ENCODE measurements at places on chromosomes 4 and X.

DNA sequence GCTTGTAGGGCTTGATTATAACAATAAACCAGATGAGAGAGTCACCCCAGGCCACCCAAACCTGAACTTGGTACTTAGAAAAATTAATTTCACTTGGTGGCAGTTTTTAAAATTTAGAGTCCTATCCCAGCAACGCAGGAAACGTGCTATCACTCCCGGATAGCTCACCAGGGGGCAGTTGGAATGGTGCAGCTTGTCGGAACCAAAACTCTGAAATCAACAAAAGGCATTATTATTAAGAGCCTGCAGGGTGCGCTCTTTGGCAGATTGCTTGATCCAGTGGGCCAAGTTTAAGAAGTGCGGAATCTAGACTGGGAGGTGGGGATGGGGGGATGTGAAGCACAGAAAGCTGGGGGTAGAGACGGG lies 2.4 kb downstream of the FRAS1 start:
- DNase-seq: peak; percentile 21

DNA sequence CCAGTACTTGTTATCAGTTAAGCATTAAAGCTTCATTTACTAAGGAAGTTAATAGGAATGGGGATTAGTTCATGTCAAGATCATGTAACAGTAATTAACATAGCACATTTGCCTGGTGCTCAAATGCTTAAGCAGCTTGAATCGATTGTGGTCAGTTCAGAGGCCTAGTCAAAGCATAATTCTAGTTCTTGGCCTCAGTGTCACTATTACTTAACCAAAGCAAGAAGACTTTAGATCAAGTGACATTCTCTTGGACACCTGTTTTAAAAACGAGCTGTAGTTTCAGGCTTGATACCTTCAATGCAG lies 115.2 kb upstream of the BMPR1B start:
- no peak for DNase-seq

DNA sequence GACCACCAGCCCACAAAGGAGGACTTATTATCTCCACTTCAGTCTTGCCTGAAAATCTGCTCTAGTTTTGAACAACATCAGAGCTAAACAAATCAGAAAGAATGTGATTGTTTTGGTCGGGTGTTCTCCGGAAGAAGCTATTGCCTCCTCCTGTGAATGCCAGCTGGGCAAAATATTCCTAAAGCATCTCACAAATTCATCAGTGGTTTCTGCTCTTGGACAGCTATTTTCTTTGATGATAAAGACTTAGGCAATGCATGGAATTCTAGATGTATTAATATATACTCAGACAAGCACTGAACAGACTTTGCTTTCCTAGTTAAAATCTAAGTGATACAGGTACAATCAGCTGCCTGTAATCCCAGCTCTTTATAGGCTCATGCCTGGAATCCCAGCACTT lies 71.8 kb downstream of the ASMT start:
- no peak for DNase-seq

- peak; percentile 54 for DNase-seq
These were observed 68.2 kb downstream of the ARHGAP10 start for GRCh38 chr4:147799986-147800555.

- no peak for DNase-seq
These were observed 12.9 kb downstream of the HHIP start for GRCh38 chr4:144658903-144659302.

GRCh38 chrX:19750028-19750782 lies 137.2 kb downstream of the SH3KBP1 start:
- DNase-seq: no peak

GRCh38 chrX:9903146-9903545 lies 64.0 kb upstream of the CLDN34 start:
- DNase-seq: no peak

GRCh38 chr4:178453057-178453456 lies 1010.8 kb upstream of the AGA start:
- DNase-seq: no peak

DNA sequence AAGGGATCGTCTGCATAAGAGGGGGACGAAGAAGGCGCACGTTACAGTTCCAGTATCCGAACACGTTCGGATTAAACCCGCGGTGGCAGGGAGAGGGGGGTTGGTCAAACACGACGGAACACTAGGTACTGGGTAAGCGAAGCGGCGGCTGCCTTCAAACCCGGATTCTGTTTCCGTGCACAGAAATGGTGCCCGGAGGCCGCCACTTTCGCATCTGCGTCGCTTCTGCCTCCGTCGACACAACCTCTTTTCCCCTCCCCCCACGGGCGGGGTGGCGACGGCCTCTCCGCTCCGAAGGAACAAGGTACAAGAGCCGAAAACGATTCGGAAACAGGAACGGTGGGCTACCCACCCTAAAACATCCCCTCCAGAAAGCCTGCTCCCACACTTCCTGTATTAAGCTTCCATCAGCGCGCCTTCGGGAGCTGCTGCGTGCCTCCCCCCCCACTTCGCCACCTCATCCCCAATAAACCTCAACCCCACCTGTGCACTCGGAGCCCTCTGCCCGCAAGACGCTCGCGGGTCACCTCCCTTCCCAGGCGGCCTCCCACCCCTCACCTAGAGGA lies 667 bp downstream of the G3BP2 start:
- peak; percentile 86 for DNase-seq

DNA sequence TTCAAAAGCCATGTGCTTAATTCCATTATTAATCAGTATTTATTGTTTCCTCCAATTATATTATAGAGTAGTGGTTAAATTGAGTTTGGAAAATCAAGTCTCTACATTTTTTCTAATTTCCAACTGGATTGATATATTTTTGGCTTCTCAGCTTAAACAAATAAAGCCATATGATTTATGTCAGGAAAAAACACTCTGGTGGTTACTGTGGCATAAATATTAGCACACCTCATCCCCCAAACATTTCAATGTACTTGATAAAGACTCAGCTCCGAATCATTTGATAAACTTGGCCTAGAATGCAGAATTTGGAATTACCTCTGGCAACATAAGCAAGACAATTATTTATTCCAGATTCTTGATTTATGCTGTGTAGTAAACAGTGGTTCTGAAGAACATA lies 2313.8 kb downstream of the ARAP2 start:
- DNase-seq: no peak

- DNase-seq: no peak
These were observed 600.7 kb downstream of the CCSER1 start for GRCh38 chr4:90727938-90728337.

DNA sequence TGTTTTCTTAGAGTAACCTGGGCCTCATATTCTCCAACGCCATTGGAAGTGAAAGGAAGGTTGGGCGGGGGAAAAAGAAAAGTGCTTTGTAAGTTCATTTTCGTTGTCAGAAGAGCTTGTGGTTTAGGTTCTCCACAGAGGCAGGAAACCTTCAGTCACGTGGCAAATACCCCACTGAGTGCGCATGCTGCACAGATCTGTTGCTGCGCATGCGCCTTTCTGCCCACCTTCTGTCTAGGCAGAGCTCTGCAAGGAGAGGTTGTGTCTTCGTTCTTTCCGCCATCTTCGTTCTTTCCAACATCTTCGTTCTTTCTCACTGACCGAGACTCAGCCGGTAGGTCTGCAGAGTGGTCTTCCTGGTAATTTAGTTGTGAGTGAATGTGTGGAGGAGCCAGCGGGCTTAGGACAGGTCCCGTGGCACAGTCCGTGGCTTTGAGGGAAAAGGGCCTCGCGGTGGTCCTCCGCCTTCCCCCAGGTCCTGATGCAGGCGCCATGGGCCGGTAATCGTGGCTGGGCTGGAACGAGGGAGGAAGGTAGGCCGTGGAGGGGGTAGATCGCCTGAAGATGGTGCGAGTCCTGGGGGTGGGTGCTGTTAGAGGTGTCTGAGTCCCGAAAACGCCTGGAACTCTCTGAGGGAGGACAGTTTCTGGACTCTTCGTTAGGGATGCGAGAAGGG lies at the start of gene PAGE5:
Gene PAGE5 (plus strand): TSS at position 228 of the 676 bp plus-strand sequence. CDS start 1,037 bp downstream, outside the sequence.
- DNase-seq: no peak

GRCh38 chrX:151031391-151031975 lies 48.3 kb downstream of the HMGB3 start:
- no peak for DNase-seq

- DNase-seq: no peak
These were observed 67.9 kb downstream of the KLHL8 start for GRCh38 chr4:87152310-87153041.

GRCh38 chr4:106140601-106141000 lies 175.4 kb downstream of the TBCK start:
- no peak for DNase-seq

GRCh38 chrX:13885591-13885990 lies 68.7 kb upstream of the GPM6B start:
- DNase-seq: no peak

DNA sequence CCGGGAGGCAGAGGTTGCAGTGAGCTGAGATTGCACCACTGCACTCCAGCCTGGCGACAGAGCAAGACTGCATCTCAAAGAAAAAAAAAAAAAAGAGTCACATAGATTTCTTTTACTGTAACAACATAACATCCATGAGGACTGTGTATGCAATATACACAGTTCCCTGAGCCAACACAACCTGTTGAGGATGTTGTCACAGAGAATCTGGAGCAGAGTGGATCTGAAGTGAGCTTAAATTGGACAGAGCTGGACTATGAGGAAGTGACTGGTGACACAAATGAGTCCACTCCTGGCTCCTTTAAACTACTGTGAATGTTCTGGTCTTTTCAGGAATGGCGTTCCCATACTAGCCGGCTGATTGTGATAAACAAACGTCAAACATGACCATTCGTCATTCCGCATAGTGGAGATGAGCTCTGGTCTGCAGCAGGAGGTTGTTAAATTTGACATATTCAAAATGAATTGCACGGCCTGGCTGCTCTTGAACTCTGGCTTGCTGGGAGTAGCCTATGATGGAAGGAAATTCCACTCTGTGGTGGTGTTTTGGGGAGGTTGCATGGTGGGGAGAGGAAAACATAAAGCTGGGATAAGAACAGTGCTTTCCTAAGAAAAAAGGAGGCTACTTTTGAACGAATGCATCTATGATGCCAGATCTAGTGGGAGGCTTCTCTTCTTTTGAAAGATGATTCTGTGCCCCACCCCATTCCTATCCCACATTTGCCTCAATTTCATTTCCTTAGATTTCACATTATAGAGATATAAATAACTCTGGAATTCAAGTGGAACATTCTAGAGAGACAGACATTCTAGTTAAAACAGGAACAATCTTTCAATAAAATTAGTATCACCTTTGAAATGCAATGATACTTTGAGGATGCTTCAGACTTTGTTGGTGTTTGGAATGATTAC lies 149.5 kb downstream of the SHROOM3 start:
- DNase-seq: no peak

DNA sequence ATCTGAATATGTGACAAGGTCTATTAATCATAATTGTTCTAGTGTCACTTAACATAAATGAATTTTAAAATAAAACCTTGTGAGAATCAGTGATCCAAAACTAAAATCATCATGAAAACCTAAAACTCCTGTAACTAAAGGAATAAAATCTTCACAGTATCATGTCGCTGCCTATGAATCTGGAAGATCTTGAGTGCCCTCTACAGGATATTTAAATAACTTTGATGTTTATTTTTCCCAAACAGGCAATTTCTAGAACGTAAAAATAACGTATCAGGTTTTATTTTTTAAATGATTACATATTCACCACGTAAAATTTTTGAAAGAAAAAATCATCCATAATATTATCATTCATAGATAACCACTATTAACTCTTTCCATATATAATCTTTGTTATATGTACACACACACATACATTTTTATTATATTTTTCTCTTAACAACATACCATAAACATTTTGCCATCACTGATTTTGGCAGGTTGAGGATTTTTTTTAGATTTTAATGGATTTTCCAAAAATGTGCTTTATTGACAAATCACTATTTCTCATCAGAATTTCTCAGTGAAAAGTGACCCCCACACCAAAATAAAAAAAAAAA lies 79.6 kb downstream of the COMMD8 start:
- DNase-seq: no peak

- no peak for DNase-seq
These were observed 224.2 kb downstream of the RCHY1 start for GRCh38 chr4:75289914-75290582.

DNA sequence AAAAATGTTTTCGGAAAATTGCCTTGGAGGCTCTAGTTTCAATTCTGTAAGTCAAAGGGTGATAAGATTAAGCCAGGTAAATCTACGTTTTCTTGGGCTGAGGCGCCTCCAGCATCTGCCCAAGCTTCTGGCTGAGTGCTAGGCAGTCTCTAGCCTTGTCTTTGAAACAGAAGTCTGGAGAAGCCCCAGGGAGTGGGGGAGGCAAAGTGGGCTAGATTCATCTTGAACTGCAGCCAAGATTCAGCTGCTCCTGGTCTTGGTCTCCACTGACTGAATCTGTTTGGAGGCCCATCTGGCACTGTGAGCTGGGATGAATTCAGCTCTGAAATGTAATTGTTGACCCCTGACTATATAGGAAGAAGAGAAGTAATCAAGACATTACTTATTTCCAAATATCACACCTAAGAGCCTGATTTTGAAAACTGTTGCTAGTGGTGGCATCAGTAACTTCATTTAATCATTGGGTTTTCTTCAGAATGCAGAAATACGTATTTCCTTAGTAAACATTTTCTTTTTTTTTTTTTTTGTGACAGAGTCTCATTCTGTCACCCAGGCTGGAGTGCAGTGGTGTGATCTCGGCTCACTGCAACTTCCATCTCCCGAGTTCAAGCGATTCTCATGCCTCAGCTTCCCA lies 187.3 kb upstream of the LEF1 start:
- no peak for DNase-seq

DNA sequence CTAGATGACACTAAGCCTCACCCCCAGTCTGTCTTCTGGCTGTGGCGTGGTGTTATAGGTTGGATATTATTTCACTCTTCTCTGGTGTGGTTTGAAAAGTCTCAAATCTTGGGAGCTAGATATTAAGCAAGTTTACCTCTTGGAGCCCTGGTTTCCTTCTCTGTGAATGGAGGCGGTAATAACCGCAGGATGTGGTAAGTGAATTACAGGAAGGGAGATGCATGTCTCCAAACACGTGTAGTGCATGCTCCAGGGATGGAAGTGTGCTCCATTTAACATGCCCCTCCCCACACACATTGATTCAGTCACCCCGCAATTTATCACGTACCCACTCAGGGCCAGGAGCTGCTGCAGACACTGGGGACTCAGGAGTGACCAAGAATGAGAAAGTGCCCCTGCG lies 4.9 kb downstream of the ZNF275 start:
- DNase-seq: no peak

DNA sequence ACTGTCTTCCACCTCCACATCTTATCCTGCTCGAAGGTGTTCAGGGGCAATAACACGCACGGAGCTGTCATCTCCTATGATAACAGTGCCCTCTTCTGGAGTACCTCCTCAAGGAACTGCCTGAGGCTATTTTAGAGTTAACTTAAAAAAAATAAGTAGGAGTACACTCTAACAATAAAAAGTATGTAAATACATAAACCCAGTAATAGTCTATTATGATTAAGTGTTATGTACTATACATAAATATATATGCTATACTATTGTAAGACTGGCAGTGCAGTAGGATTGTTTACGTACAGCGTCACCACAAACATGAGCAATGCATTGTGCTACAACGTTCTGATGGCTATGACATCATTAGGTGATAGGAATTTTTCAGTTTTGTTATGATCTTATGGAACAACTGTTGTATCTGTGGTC lies 34.5 kb upstream of the TLR2 start:
- no peak for DNase-seq

- DNase-seq: no peak
These were observed 26.0 kb downstream of the TKTL1 start for GRCh38 chrX:154321594-154321993.

All from stimulated activated CD4-positive, alpha-beta T cell treated with anti-CD3 and anti-CD28 coated beads, Interleukin-2, amount 100 ng/mL, for 24 hours (primary cell).